SW 1271 (cell line): ENCODE measurements at places on chromosomes 12 and 14.
A peak's percentile ranks its signal among the peaks of the same experiment; 100 is the strongest.

- DNase-seq = no peak
These were observed 177.9 kb downstream of the FOXA1 start for GRCh38 chr14:37417151-37417550.

DNA sequence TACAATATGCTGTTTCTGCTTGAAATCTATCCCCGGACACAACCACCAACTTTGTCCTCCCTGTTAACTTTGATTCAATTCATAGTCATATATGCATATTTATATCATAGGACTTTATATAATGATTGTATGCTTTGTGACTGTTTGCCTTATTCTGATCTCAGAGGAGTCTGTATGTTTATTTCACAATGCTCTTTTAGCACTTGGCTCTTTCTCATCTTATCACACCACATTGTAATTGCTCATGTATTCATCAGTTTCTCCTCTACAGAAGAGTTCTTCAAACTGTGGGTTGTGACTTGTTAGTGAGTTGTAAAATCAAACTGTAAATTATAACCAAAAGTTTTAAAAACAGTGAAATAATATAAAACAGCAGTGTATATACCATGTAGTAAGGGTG, 21.7 kb upstream of the PPM1A start:
- no peak for DNase-seq

DNA sequence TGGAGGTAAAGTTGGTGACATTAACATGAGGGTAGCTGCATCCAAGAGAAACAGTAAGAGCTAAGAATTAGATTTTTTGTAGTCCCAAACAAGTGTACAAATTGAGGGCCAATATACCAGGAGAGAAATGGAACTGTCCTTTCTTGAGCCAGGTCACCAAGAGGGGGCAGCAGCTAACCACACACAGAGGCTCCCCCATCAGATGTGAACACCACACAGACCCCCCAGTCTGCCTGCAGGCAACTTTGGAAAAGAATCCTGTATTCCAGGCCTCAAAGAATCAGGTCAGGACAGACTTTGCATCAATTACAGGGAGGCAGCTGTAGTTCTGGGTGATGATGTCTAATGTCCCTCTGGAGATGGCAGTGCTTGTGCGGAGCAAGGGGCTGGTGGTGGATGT, 77.9 kb downstream of the SPTB start:
- no peak for DNase-seq

DNA sequence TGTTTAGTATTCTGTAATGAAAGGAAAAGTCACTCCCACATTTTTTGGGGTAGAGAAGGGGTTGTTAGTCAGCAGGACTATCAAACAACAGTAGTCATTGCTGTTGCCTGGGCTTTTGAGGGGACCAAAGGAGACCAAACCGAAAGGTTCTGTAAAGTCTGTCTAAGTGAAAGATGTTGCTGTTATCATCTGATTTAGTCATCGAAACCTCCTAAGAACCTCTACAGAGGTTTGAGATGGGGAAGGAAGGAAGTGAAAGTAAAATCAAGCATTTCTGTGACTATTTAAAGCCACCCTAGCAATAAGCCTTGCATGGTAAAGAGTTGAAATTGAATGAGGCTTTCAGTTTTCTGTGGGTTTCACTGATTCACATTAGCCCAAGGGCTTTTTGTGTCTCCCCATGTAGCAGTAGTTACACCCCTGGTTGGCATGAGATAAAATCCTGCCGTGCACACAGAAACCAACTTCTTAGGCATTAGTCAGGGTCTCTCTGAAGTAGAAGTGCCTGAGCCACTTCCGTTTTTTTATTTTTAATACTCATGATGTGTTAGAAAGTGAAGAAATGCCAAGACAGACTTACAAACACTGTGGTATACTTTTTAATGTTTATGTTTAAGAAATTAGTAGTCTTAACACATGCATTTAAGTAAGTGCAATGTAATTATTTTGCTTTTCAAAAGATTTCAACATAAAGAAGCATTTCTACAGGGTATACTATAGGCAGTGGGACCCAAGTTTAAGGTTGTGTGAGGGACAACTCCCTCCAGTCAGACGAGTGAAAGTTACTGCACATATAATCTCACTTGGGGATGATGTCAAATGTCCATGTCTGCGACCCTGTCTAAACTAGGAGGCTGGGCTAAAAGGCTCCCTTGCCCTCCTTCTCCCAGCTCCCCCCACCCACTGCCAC, 50.4 kb downstream of the DYRK2 start:
- DNase-seq = no peak

- DNase-seq = no peak
These were observed 4.4 kb downstream of the NACA start for GRCh38 chr12:56720731-56721151.

DNA sequence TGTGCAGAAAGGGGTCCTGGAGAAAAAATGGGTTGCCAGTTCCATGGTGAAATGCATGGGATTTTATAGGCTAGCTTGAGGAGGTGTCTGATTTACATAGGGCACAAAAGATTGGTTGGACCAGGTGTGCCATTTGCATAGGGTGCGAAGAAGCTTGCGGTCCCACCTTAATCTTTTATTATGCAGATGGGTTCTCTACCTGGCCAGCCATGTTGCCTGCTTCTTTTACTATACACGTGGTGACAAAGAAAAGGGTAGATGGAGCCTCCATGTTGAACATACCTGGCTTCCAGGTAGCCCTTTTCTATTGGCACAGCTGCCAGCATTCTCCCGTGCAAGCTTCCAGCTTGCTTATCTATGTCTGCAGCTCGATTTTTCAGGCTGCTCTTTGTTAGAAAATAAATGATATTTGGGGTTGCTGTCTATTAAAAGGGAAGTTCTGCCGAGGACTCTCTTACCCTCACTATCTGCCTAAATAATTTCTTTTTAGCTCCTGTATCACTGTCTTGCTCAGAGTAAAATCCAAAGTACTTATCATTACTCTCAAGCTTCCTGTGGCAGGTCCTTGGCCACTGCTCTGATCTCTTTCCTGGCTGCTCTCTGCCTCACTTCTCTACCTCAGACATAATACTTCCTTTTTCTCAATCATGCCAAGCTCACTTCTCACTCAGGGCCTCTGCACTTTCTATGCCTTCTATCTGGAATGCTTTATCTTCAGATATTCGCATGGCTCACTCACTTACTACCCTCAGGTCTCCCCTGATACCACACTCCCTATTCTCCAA, 216.0 kb upstream of the DAAM1 start:
- DNase-seq = no peak

DNA sequence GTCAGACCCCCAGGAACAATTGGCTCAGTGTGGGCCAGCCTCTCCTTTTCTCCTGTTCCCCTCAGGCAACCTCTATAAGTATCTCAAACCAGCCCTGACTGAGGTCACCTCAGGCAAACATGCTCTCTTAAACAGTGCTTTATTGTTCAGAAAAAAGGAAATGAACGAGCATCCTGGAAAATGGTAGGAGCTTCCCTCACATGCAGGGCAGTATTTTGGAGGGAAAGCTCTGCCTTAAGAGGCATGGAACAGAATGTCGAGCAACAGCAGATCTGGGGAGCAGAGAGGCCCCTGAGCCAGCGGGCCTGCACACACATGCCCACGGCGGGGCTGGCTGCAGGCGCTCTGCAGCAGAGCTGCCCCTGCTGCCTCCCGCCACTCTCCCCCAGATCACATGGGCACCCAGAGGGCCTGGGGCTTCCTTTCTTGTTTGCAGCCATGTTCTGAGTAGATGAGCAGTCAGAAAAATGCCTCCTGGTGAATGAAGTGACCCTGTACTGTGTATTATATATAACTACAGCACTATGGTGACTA, 42.0 kb downstream of the MOK start:
- DNase-seq = no peak

DNA sequence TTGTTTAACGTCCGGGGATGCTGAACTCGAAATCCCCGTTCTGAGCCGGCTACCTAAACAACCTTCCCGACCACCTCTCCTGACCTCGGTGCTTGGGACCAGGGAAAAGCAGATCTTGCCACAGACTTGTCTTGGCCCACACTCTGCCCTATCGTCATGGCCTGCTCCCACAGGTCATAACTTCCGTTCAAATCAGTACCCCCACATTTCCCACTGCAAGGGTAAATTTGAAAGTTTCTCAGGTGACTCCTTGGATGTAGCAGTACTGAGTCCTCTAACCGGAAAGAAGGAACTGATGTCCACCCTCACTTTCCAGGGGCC, 612 bp upstream of the RBM23 start:
- no peak for DNase-seq

DNA sequence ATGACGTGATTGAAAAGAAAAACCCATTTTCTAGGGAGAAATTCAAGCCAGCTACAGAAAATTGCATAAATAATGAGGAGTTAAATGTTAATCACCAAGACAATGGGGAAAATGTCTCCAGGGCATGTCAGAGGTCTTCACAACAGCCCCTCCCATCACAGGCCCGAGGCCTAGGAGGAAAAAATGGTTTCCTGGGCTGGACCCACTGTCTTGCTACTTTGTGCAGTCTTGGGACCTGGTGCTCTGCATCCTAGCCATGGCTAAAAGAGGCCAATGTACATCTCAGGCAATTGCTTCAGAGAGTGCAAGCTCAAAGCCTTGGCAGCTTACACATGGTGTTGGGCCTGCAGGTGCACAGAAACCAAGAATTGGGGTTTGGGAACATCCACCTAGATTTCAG, 65.3 kb downstream of the TUNAR start:
- no peak for DNase-seq

- DNase-seq = no peak
These were observed 23.1 kb downstream of the SPIC start for GRCh38 chr12:101498252-101498651.

- peak; percentile 62 for DNase-seq
These were observed at the start of gene PPM1H for GRCh38 chr12:62934799-62935674. Gene PPM1H, minus strand, starts transcription at chr12:62935150. Its CDS starts 414 bp downstream, at chr12:62934736.

- no peak for DNase-seq
These were observed 30.3 kb downstream of the HMGA2 start for GRCh38 chr12:65854629-65855028.

GRCh38 chr12:68169213-68169889, 9.8 kb upstream of the IFNG start:
- DNase-seq = no peak
